ENCODE measurements at places on chromosomes 11 and 22.
A peak's percentile ranks its signal among the peaks of the same experiment; 100 is the strongest.

DNA sequence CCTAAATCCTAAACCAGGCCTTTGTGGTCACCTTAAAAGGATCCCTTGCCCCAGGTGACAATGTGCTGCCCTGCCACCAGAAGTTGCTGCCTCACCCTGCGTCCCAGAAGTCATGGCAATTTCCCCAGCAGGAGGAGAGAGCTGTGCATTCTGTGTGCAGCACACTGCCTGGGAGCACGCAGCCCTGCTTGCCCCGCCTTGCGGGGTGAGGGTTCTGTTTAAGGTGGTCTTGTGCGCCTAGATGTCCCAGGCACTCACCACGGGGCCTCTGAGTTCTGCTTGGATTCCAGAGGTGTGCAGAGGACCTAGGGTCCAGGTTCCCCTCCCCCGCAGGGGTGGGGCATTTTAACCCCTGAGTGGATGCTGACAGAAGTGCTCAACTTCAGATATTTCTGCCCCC, 95.0 kb downstream of the GRAMD1B start:
- DNase-seq = no peak

- no peak for DNase-seq
Measured at GRCh38 chr11:827146-827896, 398 bp upstream of the CRACR2B start.

GRCh38 chr22:26527574-26528465, 15.5 kb upstream of the TFIP11 start:
- DNase-seq = no peak

GRCh38 chr11:103396237-103396636, 287.0 kb downstream of the DYNC2H1 start:
- DNase-seq = no peak

DNA sequence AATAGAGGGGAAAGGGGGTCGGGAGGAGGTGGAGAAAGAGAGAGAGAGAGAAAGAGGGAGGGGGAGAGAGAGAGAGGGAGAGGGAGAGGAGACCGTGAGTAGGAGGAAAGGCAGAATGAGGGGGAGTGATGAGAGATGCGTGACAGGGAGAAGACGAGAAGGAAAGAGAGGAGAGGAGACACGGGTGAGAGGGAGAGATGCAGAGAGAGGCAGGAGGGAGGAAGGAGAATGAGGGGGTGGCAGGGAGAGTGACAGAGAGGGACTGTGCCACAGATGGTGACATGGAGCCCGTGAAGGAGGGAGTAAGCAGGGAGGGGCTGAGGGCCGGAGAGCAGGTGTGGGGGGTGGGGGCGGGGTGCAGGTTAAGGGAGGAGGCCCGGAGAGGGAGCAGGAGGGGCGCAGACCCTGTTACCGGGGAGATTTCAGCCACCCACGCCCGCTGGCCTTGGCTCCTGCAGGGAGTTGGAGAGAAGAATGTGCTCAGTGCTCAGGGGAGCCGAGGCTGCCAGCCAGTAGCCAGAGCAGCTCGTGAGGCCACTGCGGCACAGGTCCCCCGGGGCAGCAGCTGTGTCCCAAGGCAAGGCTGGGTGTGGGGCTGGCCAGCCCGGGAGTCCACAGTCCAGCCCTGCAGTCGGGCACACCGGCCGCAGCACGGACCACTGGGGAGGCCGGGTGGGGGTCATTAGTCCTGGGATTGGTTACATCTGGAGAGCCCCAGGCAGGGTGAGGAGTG, at the start of gene SSTR3:
Gene SSTR3, minus strand, starts transcription at position 304 of the 733 bp plus-strand sequence. CDS start 4,674 bp downstream, outside the sequence.
- peak; percentile 1 for DNase-seq

GRCh38 chr22:24407278-24407665, 20.1 kb upstream of the ADORA2A start:
- DNase-seq = no peak

DNA sequence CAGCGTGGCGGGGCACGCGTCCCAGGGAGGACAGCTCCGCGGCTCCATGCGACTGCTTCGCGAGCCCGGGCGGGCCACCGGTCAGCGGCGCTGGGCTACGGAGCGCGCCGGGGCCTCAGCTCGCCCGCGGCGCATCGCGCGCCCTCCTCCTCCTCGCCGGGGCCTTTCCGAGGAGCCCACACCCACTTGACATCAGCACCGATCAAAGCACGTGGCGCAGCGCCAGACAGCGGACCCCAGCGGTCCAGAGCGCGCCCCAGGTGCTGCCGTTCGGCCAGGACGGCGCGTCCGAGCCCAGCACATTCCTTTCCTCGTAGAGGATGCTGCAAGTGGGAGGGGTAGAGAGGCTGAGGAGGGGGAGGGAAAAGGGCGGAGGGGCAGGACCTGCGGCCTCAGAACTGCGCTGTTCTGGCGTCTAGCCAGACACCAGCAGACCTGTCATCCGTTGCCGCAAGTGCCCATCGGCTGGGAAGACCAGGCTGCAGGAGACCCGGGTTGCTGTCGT, 88.6 kb downstream of the PLEKHA7 start:
- no peak for DNase-seq

- DNase-seq = no peak
Measured at GRCh38 chr11:124075841-124076651, 34.9 kb upstream of the OR10G7 start.

GRCh38 chr22:33875316-33875715, 45.0 kb downstream of the LARGE1 start:
- DNase-seq = no peak

DNA sequence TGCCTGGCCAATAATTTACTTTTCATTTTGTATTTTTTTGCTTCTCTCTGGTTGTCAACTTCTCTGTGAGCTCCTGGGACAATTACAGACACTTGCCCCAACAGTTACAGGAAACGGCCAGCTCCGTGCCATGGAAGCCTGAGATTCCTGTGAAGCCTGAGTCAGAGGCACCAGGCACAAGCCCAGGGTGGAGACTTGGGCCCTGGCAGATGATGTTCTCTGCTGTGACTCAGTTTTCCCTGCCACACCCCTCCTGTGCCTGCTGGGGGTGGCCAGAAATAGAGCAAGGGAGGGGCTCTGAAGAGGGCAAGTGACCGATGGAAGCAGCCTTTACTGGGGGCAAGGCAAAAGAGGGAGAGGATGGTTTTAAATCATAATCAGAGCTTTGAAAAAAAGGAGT, 4.9 kb downstream of the ATP5MGL start:
- DNase-seq = no peak

DNA sequence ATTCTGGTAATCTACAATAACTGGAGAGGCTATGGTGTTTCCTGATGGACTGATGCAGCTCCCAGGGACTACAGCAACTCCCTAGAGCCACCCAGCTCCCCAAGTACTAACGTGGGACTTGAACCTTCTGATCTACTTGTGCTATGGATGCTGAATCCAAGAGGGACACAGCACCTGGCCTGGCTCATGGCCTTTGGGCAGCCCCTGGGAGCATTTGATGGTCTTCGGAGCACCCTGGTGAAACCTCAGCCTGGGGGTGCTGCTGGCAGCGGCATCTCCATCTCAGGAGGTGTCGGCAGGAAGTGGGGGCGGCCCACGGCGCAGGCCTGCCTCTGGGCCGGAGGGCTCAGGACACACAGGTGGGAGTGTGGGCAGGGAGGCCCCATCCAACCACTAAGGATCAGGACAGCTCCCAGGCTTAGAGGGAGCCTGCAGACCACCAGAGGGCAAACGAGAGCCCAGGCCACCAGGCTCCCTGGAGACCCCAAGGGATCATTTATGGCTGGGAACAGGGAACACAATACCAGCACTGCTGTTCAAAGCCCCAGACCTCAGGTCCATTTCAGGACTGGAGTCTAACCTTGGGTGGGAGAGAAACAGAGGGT, 8.7 kb downstream of the EHD1 start:
- DNase-seq = no peak

- no peak for DNase-seq
Measured at GRCh38 chr11:72652873-72653630, 21.2 kb downstream of the PDE2A start.

DNA sequence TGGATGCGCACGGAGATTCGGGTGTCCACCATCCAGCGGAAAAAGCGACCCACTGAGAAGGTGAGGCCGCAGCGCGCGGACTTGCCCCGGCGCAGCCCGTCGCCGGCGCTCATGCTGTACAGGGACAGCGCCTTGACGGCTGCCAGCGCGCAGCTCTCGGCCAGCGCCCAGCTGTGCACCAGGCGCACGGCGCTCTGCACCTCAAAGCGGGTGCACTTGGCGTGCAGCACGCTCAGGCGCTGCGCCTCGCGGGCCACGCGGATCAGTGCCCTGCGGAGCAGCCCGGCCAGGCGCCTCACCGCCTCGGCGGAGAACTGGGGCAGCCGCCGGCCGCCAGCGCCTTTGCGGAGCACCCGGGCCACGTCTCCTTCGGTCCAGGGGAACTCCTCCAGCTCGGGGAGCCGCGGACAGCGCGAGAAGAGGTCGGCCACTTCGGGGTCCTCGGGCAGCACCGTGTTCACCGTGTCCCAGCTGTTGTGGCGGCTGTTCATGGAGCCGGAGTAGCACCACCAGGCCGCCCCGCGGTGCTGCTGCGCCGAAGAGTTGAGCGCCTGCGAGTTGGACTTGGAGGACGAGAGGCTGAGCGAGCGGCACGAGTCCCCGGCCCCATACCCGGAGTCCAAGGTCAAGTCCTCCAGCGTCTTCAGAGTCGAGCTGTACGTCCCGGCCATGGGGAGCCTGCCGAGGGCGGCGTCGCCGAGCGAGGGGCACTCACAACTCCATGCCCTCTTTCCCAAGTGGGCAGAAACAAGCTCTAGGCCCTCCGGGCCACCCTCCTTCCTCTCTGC, 703 bp downstream of the ABTB2 start:
- peak; percentile 37 for DNase-seq

- no peak for DNase-seq
Measured at GRCh38 chr11:101456812-101457211, 127.0 kb downstream of the TRPC6 start.

DNA sequence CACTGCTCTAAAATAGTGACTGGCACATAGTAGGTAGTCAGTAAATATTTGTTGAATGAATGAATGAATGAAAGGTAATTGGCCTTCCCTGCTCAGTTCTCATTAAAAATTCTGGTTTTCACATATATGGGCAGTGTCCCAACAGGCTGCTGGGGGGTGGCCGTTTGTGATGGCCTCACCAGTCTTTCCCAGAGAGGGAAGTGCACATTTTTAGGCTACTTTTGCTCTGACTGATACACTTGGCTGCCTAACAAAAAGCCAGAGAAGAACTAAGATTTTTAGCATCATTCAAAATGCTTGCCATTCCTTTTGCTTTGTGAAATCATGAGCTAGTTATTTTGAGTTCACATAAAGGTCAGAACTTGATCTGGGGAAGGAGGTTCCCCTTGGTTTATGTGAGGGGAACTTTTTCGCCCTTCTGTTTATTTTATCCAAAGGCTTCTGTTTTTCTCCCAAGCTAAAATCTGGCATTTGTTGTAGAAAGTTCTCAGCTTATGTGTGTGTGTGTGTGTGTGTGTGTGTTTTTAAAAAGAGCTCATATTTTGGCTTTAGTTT, 83.1 kb downstream of the PTPRJ start:
- no peak for DNase-seq

- DNase-seq = no peak
Measured at GRCh38 chr22:44205516-44206329, 25.0 kb downstream of the PARVG start.

DNA sequence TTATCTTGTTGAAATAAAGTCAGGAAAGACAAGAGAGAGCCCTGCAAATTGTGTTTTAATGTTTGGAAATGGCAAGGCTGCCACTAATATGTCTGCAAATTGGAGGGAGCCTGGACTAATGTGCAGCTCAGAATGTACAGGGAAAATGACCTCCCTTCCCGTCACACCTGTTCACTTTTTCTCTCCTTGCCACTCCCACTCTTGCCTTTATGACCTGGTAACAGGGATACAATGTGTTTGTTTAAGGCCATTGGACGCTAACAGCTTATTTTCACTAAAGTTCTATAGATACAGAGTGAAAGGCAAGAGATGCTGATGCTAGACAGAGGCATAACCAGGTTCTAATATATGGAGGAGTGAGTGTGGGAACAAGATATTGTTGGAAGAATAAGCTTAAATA, 203.9 kb downstream of the RAB38 start:
- DNase-seq = no peak

DNA sequence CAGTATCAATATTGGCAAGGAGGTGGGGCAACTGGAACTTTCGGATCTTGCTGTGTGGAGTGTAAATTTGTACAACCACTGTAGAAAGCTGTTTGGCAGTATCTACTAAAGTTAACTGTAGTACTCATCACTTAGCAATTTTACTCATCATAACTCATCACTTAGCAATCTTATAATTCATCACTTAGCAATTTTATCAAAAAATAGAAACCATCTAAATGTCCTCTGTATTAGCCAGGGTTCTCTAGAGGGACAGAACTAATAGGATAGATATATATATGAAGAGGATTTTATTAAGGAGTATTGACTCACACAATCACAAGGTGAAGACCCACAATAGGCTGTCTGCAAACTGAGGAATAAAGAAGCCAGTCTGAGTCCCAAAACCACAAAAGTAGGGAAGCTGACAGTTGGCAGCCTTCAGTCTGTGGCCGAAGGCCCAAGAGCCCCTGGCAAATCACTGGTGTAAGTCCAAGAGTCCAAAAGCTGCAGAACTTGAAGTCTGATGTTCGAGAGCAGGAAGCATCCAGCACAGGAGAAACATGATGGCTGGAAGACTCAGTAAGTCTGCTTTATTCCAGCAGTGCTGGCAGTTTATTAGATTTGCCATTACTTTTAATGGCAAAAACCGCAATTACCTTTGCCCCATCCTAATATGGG, 92.9 kb upstream of the USP47 start:
- no peak for DNase-seq

GRCh38 chr22:31089160-31090100, 8.3 kb downstream of the SMTN start:
- peak; percentile 24 for DNase-seq

DNA sequence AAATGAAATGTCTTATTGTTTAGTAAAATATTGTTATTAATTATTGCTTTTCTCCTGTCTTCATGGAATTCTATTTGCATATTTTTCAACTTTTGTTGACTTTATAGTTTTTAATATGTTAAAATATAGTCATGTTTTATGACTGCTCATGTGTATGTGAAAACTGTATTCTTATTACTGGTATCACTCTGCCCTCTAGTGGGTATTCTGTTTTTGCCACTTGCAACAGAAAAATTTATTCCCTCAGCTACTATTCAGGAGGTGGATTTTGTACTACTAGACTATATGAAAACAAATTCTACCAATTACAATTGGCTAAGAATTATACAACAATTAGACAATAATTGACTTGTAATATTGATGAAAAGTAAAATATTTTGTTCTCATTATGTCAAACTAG, 45.0 kb downstream of the OR4C6 start:
- DNase-seq = no peak

- DNase-seq = no peak
Measured at GRCh38 chr11:15707971-15708370, 593.2 kb downstream of the INSC start.

DNA sequence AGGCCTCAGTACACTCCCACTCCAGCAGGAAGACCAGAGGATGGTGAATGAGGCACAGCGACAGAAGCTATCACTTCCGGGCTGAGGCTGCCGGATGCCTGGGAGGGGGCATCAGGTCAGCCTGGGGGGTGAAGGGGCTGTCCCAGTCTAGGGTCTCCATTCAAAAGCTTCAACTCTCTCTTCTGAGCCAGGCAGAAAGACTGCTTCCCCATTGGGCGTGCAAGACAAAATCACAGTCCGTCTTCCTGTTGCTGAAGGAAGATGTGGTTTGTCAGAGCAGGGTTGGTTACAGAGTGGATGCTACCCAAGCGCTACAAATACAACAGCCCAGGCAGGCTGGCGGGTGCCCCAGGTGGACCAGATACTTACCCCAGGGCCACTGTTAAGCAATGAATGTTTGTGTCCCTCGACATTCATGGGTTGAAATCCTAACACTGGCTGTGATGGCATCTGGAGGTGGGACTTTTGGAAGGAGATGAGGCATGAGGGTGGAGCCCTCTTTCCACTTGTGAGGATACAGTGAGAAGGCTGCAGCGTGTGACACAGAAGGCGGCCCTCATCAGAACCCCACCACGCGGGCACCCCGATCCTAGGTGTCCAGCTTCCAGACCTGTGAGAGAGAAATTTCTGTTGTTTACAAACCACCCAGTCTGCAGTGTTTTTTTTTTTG, 12.0 kb downstream of the UPK3A start:
- DNase-seq = no peak
